ENCODE measurements at places on chromosomes 5 and 9.
A peak's percentile ranks its signal among the peaks of the same experiment; 100 is the strongest.

DNA sequence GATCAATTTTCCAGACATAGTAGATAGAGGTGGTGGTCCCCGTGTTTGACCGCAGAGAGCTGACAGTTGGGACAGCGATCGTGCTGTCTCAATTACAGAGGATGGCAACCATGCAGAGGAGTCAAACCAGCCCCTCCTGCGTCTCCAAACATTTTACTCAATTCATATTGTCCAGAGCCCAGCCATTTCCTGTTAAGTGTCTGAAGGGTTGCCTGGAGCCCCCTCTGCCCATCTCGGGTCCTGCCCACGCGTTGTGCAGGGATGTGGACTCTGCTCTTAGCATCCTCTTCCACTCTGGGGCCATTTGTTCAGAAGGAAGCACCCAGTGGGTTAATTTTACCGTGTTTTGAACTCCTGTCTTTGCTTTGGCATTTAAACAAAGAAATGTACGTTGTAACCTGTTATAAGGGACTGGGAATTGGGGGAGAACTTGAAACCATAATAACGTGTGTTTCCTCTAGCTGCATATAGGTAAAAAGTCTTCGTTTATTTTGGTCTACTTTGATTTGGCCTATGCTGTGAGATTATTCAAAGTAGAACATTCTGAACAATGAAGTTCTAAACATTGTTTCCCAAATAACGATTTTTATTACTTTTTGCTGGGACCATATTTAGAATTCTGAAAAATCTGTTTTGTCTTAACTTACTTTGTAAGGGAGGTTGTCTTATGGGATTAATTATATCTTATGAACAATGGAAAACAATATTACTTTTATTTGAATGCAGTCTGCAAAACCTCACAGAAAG is 876 bp downstream of the EGFLAM start:
- no peak for DNase-seq

GRCh38 chr5:137282216-137282615 is 216.9 kb downstream of the SPOCK1 start:
- no peak for DNase-seq

DNA sequence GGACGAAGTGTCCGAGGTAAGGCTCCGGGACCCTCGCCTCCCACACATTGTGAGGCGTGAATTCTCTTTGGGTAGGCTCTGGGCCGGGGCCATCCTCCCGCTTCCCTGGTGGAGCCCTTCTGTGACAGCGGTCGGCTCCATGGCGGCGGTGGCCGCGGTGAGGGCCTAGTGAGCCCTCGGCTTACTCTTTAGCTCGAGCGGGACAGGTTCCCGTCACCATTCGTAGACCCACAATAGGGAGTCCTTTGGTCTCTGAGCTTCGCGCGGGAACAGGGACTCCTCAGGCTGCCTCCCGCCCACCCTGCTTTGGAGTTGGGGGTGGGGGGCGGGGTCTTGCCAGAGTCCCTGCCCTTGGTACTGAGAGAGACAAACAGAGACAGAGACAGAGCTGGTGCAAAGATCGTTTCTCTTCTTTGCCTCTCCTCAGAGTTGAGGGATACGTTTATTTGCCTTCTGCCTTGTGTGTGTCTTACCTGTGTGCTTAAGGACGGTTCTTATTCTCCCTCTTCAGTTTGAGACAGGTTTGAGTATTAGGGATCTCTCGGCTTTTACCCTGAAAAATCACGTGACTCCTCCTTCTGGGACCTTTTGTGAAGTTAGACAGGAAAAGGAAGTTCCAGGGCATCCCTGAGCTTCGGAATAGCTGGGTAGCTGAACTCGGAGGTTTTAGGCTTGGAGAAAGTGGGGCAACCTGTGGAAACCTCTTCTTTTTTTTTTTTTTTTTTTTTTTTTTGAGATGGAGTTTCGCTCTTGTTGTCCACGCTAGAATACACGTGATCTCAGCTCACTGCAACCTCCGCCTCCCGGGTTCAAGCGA is 833 bp downstream of the ANKHD1 start:
- DNase-seq: peak; percentile 1

GRCh38 chr5:63768221-63768620 is 194.0 kb downstream of the HTR1A start:
- DNase-seq: no peak

- no peak for DNase-seq
Observed at GRCh38 chr9:83030391-83031107, 32.4 kb downstream of the RASEF start.

- DNase-seq: no peak
Observed at GRCh38 chr9:106583751-106584150, 279.2 kb upstream of the ZNF462 start.

- DNase-seq: peak; percentile 8
Observed at GRCh38 chr5:128083811-128084227, 253 bp downstream of the SLC12A2 start.

GRCh38 chr9:89527084-89527483 is 29.2 kb upstream of the SEMA4D start:
- DNase-seq: no peak

DNA sequence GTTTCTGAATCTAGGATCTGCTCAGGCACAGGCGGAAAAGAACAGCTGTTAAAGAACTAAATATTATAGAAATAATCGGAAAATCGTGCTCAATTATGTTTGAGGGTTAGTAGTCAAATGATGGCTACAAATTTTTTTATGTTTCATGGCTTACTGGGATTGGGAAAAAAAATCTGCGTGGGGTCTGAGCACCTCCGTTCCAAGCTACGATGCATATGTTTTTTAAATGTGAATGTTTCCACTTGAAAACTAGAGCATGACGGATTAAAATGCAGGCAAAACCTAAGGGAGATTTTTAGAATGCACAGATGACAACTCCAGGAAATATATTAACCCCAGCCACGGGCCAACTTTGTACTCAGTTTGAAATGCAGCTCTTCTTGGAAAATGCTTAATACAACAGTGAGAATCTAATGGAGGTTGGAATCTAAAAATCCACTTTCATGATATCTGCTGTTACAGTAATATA is 5.3 kb downstream of the OTP start:
- DNase-seq: no peak

GRCh38 chr5:83657807-83658525 is 62.7 kb downstream of the HAPLN1 start:
- no peak for DNase-seq

GRCh38 chr9:34628656-34629490 is at the start of gene ARID3C:
ARID3C (minus strand) TSS chr9:34629066; CDS start chr9:34628014, 1,052 bp downstream.
- DNase-seq: no peak

DNA sequence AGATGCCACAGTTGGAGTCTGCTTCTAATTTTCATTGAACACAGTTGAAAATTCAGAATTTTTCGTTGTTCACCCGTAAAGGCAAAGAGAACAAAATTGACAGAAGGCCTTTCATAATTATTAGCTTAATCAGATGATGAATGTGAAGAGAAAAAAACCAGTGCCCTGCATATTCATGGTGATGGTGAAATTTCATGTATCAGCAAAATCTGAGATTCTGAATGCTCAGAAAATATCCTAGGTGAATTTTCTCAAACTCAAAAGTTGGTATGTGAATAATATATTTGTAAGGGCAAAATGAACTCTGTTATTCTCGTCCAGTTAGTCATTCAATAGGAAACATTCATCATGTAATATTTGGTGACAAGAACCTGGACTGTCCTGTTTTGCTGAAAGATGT is 135.9 kb upstream of the DHFR start:
- DNase-seq: no peak

DNA sequence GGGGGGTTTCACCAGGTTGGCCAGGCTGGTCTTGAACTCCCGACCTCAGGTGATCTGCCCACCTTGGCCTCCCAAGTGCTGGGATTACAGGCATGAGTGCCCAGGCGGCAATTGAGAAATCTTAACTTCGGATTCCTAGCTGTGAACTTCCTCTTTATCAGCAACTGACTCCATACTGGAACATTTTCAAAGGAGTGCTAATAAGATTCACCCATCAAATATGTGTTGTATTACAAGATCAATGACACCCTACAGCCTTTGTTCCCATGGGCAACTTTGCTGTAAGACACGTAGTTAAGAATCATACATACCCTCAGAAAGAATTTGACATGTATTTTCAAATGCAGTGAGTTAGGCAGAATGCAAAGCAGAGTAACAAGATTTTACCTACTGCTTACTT is 23.1 kb upstream of the ACOT12 start:
- no peak for DNase-seq

DNA sequence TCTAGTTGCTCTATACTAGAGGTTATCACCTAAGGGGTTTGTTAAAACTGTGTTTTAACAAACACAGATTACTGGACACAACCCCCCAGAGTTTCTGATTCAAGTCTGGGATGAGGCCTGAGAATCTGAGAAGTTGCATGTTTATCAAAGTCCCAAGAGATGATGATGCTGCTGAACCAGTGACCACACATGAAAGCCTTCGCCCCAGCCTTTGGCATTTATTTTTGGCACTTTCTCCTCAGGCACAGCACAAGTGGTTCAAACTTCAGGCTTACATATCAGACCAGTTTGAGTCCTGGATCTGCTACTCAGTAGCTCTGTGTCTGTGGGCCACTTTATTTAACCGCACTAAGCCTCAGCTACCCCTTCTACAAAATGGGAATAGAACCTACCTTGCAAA is 407.2 kb upstream of the PIK3R1 start:
- DNase-seq: no peak

- no peak for DNase-seq
Observed at GRCh38 chr5:79689541-79690466, at the start of gene CMYA5. CMYA5 (plus strand) TSS chr5:79689836; CDS start chr5:79689908, 72 bp downstream.

DNA sequence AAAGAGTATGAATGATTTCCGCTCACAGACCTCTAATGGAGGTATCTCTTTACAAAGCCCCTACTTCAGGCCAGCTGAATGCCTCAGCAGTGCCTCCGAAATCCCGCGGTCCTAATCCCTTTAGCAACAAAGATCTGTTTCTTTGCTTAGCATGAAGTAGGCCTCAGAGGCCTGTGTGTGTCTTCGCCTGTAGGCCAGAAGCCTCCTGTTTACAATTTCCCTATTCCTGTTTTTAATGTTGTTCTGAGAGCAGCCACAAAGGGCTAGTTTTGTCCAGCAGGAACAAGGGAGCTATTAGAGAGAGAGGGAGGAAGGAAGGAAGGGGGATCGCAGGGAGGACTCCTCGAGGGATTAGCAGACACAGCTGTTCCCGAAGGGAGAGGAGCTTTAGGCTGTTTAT is 166.4 kb upstream of the SPRY4 start:
- no peak for DNase-seq

GRCh38 chr9:15278091-15278687 is 28.8 kb downstream of the TTC39B start:
- DNase-seq: no peak

All from activated CD8-positive, alpha-beta memory T cell treated with anti-CD3 and anti-CD28 coated beads for 1 hour (primary cell).